ENCODE measurements at places on chromosomes 6 and 20.
A peak's percentile ranks its signal among the peaks of the same experiment; 100 is the strongest.

DNA sequence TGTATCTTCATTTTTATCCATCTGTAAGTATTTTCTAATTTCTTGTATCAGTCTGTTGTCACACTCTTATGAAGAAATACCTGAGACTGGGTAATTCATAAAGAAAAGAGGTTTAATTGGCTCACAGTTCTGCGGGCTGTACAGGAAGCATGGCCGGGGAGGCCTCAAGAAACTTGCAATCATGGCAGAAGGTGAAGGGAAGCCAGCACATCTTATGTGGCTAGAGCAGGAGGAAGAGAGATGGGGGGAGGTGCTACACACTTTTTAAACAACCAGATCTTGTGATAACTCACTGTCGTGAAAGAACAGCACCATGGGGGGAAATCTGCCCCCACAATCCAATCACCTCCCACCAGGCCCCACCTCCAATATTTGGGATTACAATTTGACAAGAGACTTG is 10.9 kb upstream of the BCKDHB start:
- DNase-seq, result no peak

DNA sequence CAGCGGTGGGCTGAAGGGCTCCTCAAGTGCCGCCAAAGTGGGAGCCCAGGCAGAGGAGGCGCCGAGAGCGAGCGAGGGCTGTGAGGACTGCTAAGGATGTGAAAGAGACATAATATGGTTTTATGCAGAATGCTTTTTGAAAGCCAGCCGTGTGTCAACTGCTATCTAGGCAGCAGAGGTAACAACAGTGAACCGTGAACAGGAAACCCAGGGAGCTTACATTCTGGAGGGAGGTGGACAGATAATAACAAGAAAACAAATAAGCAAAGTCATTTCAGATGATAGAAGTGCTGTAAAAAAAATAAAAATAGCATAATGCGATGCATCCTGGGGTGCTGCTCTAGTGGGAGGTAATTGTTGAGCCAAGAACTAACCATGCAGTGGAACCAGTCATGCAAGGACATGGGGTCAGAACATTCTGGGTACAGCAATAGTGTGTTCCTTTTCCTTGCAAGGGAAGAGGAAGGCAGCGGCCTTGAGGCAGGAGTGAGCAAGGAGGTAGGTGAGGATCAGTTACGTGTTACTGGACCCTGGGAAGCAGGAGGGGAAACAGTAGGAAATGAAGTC is 134.4 kb upstream of the TMEM170B start:
- DNase-seq, result no peak

DNA sequence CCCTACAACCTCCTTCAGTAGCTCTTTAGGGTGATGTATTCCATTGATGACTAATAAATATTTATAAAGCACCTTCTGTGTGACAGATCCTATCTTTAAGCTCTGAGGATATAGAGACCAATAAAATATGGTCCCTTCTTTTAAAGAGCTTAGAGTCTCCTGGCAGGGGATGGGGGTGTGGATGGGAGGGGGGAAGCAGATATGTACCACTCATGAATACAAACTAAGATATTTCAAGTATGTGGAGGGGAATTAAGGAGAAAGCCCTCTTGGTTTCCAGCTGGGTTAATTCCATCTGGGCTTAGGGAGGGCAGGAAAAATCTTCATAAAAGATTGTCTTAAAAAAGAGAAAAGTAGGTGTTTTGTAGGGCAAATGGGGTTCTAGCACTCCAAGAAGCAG is 21.6 kb upstream of the FBXO9 start:
- peak; percentile 55 for DNase-seq

- no peak for DNase-seq
These were observed 111.3 kb downstream of the PRDM1 start for GRCh38 chr6:106197441-106197840.

- peak; percentile 65 for DNase-seq
These were observed 33.5 kb upstream of the TPD52L1 start for GRCh38 chr6:125120054-125120590.

GRCh38 chr6:12012558-12013306 is 620 bp downstream of the HIVEP1 start:
- peak; percentile 94 for DNase-seq

- no peak for DNase-seq
These were observed 102.5 kb downstream of the NOL4L start for GRCh38 chr20:32482442-32483261.

DNA sequence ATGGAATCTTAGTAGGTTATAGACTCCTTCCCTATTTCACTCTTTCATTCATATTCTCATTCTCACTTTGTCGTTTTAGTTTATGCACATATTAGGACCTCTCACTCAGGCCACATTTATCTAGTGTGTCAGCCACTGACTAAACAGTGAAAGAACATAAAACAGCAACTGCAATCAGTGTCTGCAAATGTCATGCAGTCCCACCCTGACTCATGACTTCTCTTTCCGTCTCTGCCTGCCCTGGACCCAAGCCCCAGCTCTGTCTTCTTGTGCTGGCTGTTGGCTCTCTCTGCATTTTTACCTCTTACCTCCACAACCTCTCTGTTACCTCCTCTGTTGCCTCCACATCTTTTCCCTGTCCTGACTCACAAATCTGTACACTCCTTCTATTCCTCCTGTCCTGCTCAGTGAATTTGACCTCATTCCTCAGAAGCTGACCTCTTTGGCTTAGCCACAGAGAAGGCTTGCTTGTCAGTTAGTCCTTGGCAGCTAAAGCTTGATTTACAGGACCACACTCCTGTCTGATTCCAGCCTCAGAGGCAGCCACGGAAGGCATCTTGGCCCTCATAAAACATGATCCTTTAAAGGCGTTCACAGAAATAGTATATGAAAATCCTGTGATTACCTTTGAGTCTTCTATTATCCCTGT is 247.6 kb downstream of the PKHD1 start:
- DNase-seq, result no peak

GRCh38 chr6:17059850-17060249 is 42.0 kb upstream of the STMND1 start:
- DNase-seq, result no peak

DNA sequence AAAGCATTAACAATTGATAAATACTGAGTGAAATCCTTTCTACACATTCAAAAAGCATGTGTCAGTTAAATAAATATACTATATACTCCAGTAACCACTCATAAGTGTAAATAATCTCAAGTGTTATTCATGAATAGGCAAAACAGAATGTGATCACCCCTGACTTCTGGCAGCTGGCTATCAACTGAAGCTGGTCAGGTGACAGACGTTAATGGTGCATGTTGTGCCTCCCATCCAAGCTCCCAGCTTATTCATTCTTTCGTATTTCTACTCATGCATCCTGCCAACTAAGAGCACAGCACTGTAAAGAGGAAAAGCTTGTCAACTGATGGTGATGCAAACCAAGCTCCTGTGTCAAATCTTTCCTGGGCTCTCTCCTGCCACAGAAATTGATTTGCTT is 7.7 kb downstream of the PSMB1 start:
- DNase-seq, result no peak

DNA sequence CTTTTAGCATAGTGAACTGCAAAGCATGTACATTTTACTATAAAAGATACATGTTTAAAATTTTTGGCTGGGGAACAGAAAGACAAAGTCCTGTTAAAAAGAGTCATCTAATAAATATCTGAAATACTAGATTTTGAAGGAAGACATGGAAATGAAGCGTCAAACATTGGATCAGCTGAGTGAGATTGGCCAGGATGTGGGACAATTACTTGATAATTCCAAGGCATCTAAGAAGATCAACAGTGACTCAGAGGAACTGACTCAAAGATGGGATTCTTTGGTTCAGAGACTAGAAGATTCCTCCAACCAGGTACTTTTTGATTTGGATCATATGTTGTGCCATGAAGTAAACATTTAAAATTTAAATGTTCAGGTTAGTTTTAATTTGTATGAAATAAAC is 162.3 kb downstream of the UTRN start:
- peak; percentile 32 for DNase-seq

- DNase-seq, result no peak
These were observed 551 bp upstream of the ATP5F1E start for GRCh38 chr20:59032713-59033059.

DNA sequence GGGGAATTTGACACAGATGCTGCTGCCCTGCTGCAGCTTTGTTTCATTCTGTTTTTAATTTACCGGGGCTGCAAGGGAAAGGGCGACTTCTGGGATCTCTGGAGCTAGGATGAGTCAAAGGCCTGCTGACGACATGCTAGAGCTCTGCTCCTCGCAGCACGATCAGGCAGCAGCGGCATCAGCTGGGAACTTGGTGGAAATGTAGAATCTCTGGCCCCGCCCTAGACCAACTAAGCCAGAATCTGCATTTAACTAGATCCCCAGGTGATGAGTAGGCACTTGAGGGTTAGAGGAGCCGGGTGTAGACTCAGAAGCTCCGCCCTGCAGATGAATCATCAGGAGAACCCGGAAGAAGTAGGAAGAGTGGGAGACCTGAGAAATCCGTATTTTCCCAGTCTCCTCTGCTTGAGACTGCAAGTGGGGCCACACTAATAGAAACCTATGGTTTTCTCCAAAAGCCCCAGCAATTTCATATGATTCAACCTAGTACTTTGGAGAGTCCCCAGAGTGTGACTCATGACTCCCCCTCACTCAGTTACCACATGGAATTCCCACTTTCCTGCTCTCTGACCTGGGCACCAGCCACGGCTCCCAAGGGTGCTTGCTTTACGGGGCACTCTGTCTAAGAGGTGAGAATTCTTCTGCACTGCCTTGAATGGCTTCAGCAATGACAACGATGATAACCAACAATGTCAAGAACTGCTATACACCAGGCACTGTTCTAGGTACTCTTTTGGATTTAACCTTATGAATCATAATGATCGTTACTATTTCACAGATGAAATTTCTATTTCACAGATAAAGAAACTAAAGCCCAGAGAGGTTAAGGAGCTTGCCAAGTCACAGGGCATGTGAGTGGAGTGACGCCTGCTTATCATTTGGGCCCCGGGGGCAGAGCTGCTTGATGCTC is 18.1 kb downstream of the TUBB2B start:
- DNase-seq, result peak; percentile 94

DNA sequence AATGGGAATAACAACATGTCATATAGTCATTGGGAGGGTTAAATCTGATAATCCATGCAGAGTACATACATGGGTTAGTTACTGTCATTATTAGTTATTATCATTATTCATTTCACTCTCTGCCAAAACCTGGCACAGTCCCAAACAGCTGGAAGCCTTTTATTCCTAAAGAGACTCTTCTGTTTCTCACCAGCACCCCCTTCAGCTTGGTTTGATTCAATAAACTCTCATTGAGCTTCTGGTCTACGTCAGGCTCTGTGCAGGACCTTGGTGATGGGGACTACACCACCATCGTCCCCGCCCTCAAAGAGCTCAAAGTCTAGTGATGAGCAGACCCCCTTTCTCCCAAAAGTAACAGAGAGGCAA is 2.3 kb downstream of the KCNK15 start:
- DNase-seq, result peak; percentile 37

GRCh38 chr6:152087096-152087495 is 279.6 kb downstream of the ESR1 start:
- peak; percentile 22 for DNase-seq

Data from fibroblast of the aortic adventitia (primary cell).